ENCODE measurements at places on chromosomes 6 and 20. TPM values are rescaled to one million over a fixed set of nuclear protein-coding genes. Genes with fewer than 3 reads are reported as not detected.

DNA sequence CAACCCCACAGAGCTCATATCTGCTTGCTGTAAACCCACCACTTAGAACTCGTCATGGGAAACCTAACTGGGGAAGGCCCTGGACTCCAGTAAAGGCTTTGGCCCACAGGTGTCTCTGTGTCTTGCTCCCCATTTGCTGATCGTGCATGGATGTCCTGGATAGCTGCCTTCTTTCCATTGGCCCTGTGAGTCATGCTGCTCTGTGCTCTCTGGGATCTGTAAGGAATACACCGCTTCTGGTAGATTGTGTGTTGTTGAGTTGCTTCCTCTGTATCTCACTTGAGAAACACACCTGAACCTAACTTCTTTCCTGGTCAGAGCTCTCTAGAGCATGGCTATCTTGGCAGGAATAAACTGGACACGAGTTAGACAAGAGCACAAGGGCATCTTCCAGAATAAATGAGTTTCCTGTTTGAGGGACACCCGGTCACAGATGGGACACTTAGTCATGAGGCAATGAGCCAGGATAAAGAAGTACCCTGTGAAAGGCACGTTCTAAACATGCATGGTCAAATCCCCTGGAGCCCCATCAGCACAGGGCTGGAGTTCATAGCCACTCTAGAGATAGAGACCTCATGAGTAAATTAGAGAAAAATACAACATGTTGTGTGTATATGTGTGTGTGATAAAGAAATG is 99.6 kb upstream of the TMEM170B start:
- no peaks in the 10 kb centered on the region for H3K36me3 ChIP-seq
- H3K27ac ChIP-seq: peak overlapping the region; percentile 60
- H3K4me1 ChIP-seq: peaks cover 9% of the 10 kb centered on the region
- H3K4me3 ChIP-seq: no peak overlapping the region
- no peaks in the 10 kb centered on the region for H3K27me3 ChIP-seq

- peak overlapping the region; percentile 15 for H3K4me3 ChIP-seq
- DNase-seq: no peak
- peaks cover 50% of the 10 kb centered on the region for H3K4me1 ChIP-seq
Measured at GRCh38 chr6:2854396-2854982, 12.8 kb upstream of the SERPINB1 start.

DNA sequence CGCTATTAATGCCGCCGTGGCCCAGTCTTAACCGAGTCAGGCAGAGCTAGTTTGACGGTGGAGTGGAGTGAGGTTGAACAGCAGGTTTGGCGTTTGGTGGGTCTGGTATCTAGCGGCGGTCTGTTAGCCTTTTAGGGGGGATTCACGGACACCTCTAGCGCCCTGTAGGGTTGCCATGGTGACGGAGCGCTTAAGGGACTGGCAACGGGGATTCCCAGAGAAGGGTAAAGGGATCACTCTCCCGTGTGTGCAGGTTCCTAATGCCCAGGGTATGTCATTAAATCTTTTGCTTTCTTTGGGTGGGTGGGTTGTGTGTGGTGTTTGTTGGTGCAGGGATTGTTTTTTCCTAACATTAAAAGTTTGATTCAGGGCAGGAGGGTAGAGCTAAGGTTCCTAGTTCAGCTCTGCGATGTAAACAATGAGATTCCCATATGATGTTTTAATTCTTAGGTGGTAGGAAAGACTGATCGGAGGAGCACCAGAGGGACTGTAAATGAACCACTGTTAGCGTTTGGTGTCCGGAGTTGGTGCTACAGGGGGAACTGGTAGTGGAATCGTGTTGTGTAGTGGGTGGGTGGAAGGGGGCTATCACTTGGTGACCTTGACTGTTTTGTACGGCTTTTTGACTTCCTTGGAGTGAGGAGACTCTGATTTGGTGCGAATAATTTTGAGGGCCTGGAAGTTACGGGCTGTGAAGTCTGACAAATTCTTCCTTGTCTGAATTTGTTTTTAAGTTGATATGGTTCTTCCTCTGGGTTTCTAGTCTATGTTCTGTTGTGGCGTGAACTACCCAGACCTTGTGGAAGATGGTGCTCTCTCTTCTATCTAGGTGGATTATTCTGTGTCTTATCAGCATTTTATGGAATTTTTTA is 5.0 kb downstream of the BRD2 start:
- no peaks in the 10 kb centered on the region for H3K27me3 ChIP-seq
- peaks cover 41% of the 10 kb centered on the region for H3K4me1 ChIP-seq
- peak overlapping the region; percentile 89 for H3K4me3 ChIP-seq
- no peak overlapping the region for H3K27ac ChIP-seq

DNA sequence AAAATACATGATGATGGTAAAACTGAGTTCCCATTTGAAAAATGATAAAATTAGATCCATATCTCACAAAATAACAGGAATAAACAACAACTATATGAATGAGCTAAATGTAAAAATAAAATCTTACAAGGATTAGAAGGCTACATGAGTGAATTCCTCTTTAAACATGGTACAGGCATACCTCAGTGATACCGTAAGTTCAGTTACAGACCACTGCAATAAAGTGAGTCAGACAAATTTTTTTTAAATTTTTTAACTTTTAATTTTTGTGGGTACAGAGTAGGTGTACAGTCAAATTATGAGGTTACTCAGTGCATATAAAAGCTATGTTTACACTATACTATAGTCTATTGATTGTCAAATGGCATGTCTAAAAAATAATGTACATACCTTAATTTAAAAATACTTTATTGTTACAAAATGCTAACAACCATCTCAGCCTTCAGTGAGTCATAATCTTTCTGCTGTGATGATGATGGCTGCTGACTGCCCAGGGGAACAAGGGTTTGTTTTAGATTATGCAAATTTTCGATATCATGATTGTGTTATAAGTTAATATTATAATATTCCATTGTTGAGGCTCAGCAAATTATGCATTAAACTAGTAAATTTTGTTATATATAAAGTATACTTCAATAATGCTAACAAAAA is 222.8 kb upstream of the RUNX2 start:
- H3K4me3 ChIP-seq: no peak overlapping the region
- H3K4me1 ChIP-seq: no peaks in the 10 kb centered on the region
- no peak for DNase-seq
- no peak overlapping the region for H3K27ac ChIP-seq

- no peak overlapping the region for H3K27ac ChIP-seq
- H3K27me3 ChIP-seq: peaks cover 5% of the 10 kb centered on the region
- no peak overlapping the region for H3K4me3 ChIP-seq
- H3K36me3 ChIP-seq: no peaks in the 10 kb centered on the region
- no peaks in the 10 kb centered on the region for H3K4me1 ChIP-seq
Measured at GRCh38 chr20:23881371-23881770, 1.8 kb upstream of the CST5 start.

DNA sequence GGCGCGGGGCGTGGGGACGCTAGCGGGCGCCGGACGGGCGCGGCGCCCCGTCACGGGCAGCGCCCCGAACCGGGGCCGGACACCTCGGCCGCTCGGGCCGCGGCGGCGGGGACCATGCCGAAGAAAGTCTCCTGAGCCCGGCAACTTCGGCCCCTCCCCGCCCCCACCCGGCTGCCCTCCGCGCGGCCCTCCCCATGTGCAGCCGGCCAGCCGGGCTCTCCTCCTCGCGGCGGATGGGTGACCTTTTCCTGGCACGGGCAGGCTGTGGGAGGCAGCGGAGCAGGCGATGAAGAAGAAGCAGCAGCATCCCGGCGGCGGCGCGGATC is 278 bp downstream of the UST start:
- peak overlapping the region; percentile 87 for H3K27ac ChIP-seq
- H3K4me3 ChIP-seq: peak overlapping the region; percentile 80
- peak; percentile 58 for DNase-seq
- no peaks in the 10 kb centered on the region for H3K4me1 ChIP-seq

DNA sequence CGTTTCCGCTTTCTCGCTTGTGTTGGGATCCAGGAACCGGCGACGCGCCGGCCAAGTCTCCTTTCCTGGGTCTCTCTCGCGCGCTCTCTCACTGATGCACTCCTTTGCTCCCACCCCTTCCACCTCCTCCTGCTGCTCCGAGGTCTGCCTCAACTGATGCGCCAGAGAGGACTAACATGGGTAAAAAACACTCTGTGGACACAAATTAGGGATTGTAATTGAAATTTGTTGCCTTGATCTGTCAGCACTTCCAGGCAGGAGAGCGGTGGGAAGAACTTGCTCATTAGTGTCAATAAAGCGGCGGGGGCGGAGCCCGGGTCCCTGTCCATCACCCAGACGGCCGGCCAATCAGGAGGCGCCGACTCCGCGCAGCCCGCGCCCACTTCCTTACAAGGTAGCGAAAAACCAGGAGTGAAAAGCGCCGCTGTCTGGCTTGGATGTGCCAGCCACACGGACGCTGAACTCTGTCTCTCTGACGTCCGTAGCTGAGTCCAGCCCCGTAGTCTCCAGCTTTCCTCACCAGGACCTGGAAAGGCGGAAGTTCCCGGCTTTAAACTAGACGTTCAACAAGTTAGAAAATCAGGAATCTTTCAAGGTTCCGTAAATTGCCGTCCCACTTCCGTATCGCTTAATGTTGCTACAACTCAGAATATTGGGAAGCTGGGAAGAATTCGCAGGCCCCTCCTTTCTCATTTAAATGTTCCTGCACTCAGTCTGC is at the start of gene TBX18:
TBX18 (minus strand) TSS at position 267 of the 718 bp plus-strand sequence. CDS start 417 bp downstream, outside the sequence.
- H3K27ac ChIP-seq: peak within 1 kb of the TSS; percentile 89
- peaks cover 15% of the 10 kb centered on the region for H3K4me1 ChIP-seq
- no peaks in the 10 kb centered on the region for H3K36me3 ChIP-seq
- peaks cover 100% of the 10 kb centered on the region for H3K27me3 ChIP-seq

DNA sequence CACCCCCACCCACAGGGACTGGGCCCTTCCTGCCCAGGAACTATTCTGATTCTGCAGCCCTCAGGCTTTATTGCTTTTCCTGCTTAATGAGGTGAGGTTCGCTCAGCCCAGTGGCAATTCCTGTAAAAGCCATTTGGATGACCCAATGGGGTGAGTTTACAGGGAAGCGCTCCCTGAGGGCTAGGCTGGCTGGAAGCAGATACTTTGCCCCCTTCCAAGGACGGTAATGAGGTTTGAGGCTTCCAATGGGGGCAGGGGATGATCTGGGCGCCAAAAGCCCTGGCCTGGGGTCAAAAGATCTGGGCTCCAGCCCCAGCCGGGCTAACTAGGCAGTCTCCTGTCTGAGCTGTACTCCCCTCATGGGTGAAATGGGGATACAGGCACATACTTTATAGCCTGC is 41.8 kb downstream of the RIPOR3 start:
- no peaks in the 10 kb centered on the region for H3K36me3 ChIP-seq
- H3K27ac ChIP-seq: peak overlapping the region; percentile 31
- DNase-seq: no peak
- H3K27me3 ChIP-seq: no peaks in the 10 kb centered on the region
- no peak overlapping the region for H3K4me3 ChIP-seq
- H3K4me1 ChIP-seq: peaks cover 18% of the 10 kb centered on the region

GRCh38 chr20:50813801-50814200 is 18.9 kb downstream of the BCAS4 start:
- DNase-seq: no peak
- H3K27me3 ChIP-seq: no peaks in the 10 kb centered on the region
- H3K27ac ChIP-seq: no peak overlapping the region
- peaks cover 2% of the 10 kb centered on the region for H3K4me1 ChIP-seq
- H3K36me3 ChIP-seq: no peaks in the 10 kb centered on the region

GRCh38 chr6:159307246-159307790 is 138.1 kb downstream of the FNDC1 start:
- H3K4me3 ChIP-seq: no peak overlapping the region
- H3K4me1 ChIP-seq: no peaks in the 10 kb centered on the region
- H3K27ac ChIP-seq: no peak overlapping the region
- no peak for DNase-seq
- no peaks in the 10 kb centered on the region for H3K27me3 ChIP-seq
- H3K36me3 ChIP-seq: no peaks in the 10 kb centered on the region

DNA sequence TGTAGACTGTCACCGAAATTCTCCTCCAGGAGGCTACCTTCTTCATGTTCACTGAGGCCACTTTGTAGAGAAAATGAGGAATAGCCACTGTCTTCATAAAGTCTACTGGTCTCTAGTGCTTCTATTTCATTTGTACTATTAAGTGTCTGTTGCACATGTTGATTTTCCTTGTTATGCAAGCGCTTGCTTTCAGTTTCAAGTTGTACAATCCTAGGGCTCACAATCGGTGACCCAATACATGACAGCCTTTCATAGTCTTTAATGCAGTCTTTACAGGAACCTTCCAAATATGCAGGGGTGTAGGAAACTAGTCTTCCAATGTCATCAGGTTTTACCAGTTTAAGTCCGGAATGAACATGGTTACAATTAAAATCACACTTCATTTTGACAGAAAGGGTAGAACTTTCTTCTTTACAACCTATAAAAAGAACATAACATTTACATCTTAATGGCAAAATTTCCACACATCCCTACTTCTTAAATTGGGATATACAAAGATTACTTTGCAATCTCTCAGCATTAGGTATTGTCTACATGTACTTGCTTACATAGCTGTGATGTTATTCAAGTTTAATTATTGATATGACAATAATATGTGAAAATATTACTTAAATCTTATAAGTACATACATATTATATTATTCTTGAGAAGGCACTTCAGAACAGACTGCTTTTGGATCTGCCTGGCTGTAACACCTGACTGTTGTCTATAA is 7.5 kb downstream of the FBXO5 start:
- H3K36me3 ChIP-seq: peaks cover 51% of the 10 kb centered on the region
- H3K4me3 ChIP-seq: no peak overlapping the region
- H3K4me1 ChIP-seq: no peaks in the 10 kb centered on the region

GRCh38 chr20:38812182-38812581 is 6.7 kb downstream of the PPP1R16B start:
- no peak overlapping the region for H3K4me3 ChIP-seq
- H3K4me1 ChIP-seq: peaks cover 55% of the 10 kb centered on the region
- no peaks in the 10 kb centered on the region for H3K36me3 ChIP-seq
- peaks cover 26% of the 10 kb centered on the region for H3K27me3 ChIP-seq
- no peak for DNase-seq

DNA sequence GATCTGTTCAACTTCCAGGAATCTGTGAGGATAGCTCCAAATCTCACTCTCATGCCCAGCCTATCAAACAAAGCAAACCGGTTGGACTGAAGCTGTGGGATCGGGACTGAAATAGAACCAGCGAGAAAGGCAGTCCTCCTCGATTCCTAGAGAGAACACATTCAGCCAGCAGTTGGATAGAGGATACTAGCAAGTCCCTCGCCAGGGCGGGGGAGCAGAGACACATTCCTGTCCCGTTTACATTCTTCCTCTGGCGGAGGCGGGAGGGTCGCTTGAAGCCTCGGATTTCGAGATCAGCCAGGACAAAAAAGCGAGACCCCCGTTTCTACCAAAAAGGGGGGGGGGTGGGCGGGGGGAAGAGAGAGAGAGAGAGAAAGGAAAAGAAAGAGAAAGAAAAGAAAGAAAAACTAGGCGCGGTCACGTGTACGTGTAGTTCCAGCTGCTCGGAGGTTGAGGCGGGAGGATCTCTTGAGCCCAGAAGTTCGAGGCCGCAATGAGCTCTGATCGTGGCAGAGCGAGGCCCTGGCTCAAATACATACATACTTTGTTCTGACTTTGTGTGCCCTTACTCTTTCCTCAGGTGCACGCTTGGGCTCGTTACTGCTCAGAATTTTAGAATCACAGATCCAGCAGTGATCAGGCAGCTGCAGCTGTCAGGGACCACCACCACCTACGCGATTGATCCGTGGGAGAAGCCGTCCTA is 19.5 kb downstream of the ZNF311 start:
- peak overlapping the region; percentile 61 for H3K4me3 ChIP-seq
- peaks cover 4% of the 10 kb centered on the region for H3K4me1 ChIP-seq
- DNase-seq: peak; percentile 89
- no peaks in the 10 kb centered on the region for H3K36me3 ChIP-seq

Gene EFCAB8
- total RNA-seq: 0.58 TPM

Gene SLC32A1
- total RNA-seq: not detected

Gene TRAPPC3L
- total RNA-seq: 0.22 TPM

Gene SEL1L2
- 0.94 TPM for total RNA-seq
